ENCODE measurements at places on chromosomes 6 and 20.

GRCh38 chr6:150395388-150396009 is 26.7 kb downstream of the IYD start:
- DNase-seq = no peak

GRCh38 chr6:20409427-20409971 is 7.8 kb downstream of the E2F3 start:
- DNase-seq = no peak

GRCh38 chr6:100382767-100383195 is 81.9 kb downstream of the SIM1 start:
- DNase-seq = no peak

DNA sequence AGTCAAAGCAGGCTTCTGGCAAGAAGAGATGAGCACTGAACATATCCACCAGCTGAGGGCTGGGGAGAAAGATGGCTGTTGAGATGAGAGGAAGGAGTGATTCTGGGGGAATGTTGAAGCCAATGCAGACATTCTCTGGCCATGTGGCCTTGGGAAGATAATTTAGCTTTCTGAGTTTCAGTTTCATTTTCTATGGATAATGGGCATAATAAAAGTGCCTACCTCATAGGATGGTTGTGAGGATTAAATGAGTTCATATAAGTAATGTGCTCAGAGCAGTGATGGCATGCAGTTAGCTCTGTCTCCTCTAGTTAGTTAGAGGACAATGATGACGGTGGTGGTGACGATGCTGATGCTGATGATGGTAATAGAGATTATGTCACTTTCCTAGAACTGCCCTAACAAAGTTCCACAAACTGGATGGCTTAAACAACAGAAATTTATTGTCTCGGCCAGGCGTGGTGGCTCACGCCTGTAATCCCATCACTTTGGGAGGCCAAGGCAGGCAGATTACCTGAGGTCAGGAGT is 18.5 kb upstream of the KCNK5 start:
- DNase-seq = no peak

- peak; percentile 93 for DNase-seq
Measured at GRCh38 chr20:53829255-53829723, 235.7 kb upstream of the ZNF217 start.

DNA sequence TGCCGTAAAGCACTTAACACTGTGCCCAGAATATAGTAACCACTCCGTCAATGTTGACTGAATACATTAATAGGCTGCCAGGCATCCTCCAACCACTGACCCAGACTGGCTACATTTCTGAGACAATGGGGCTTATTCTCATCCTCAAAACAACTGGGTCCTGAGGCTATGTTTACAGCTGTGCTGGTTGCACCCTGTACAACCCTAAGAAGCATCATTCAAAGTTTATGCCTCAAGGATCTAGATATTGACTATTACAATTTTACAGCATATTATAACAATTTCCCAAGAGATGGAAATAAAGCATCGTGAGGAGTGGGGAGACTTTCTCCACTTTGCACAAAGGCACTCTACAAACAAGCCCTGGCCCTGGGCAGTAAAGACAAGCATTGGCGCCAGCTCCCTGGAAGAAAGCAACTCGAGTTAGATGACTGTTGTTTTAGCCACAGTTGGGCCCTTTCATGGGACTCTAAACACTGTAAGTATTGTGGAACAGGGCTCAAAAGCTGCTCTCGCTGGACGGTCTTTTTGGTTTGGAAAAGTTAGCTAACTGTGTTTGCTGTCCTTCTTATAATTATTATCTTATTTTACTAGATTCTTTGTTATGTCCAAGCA is 30.2 kb downstream of the MYLIP start:
- DNase-seq = no peak

- DNase-seq = no peak
Measured at GRCh38 chr6:16486661-16487060, 248.3 kb downstream of the GMPR start.

GRCh38 chr6:169167581-169168301 is 85.9 kb downstream of the THBS2 start:
- peak; percentile 91 for DNase-seq

GRCh38 chr20:38338849-38339520 is 7.3 kb upstream of the LBP start:
- DNase-seq = no peak

GRCh38 chr6:50927800-50928199 is 109.1 kb downstream of the TFAP2B start:
- DNase-seq = peak; percentile 77

GRCh38 chr20:40154514-40154913 is 534.5 kb downstream of the MAFB start:
- no peak for DNase-seq

GRCh38 chr20:4519534-4519933 is 202.2 kb upstream of the PRND start:
- no peak for DNase-seq

- no peak for DNase-seq
Measured at GRCh38 chr6:112535816-112536215, 188.7 kb downstream of the RFPL4B start.

DNA sequence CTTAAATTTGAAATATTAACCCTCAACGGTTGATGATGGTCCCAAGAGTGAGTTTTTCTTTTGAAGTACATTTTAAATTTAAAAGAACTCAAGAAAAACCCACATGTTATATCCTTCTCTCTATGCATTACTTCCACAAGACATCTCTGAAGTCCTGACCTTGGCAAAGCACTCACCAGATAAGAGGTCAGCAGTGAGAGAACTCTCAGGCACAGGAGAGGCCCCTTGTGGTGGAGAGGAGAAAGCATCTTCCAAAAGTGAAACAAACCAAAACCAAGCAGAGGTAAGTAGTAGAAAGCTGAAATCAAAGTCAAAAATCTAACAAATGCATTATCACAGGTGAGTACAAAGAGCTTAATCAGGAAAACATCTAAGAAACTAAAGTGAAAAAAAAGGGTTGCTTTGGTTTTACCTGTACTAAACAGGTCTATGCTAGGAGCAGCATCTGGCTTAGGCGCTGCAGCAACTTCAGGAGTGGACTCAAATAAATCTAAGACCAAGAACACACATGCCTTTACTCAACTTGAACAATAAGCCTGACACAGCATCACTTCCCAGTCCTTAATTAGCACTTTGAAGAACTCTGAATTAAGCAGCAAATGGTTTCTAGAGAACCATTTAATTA is 80.5 kb downstream of the PRSS35 start:
- DNase-seq = no peak

GRCh38 chr20:37726971-37727956 is 33.4 kb downstream of the CTNNBL1 start:
- no peak for DNase-seq

- DNase-seq = no peak
Measured at GRCh38 chr20:6940048-6940447, 172.6 kb downstream of the BMP2 start.

GRCh38 chr6:137136065-137136464 is 37.4 kb downstream of the IL22RA2 start:
- no peak for DNase-seq

GRCh38 chr6:165876588-165876987 is 213.5 kb upstream of the PDE10A start:
- no peak for DNase-seq

GRCh38 chr6:42784717-42785498 is 3.1 kb downstream of the BICRAL start:
- no peak for DNase-seq

DNA sequence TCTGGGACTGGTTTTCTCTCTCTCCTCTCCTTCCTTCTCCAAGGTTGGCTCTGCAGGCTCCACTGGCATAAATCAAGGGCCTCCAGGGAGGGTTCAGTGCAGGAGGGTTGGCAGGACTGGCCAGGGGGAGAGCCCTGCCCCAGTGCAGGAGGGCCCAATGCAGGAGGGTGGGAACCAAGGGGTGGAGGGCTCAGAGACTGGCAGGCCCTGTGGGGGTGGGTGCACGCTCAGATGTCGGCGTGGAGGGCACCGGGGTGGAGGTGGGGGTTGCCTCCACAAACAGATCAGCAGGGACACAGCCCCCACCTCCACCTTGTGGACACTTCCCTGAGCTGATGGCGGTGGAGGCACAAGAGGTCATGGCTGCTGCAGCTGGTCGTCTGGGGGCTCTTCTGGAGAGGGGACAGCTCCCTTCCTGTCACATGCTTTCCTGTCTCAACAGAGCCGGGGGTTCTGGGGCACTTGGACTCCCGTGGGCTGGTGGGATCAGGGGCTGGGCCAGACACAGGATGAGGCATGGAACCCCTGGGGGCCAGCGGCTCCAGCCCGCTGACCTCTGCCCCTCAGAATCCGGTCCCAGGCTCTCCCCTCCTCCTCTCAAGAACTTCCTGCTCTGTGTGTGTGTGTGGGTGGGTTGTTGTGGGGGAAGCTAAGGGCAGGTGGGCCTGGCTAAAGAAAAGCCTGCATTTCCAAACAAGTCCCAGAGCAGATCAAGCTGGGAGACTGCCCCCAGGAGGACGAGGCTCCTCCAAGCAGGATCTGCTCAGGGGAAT is 2.7 kb upstream of the ABHD16B start:
- no peak for DNase-seq

DNA sequence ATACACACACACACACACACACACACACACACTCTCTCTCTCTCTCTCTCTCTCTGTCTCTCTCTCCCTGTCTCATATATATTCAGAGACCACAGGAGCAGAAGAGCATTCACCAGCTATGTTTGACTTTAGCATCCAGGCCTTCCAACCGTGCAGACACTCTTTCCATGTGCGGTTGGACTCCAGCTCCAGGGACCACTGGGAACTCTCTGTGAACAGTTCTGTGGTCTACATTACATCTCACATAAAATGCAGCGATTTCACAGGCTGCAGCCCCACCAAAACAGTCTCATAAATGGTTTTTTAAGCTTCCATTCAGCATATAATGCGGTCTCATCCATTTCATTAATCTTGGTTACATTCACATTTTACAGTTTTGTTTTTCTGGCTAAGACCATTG is 508.4 kb upstream of the SULF2 start:
- no peak for DNase-seq

DNA sequence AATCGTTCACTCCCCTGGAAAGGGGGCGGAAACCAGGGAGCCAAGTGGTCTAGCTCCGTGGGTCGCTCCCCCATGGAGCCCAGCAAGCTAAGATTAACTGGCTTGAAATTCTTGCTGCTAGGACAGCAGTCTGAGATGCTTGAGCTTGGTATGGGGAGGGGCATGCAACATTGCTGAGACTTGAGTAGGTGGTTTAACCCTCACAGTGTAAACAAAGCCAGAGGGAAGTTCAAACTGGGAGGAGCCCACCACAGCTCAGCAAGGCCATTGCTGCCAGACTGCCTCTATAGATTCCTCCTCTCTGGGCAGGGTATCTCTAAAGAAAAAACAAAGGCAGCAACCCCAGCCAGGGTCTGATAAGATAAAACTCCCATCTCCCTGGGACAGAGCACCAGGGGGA is 43.2 kb downstream of the COL21A1 start:
- DNase-seq = no peak

DNA sequence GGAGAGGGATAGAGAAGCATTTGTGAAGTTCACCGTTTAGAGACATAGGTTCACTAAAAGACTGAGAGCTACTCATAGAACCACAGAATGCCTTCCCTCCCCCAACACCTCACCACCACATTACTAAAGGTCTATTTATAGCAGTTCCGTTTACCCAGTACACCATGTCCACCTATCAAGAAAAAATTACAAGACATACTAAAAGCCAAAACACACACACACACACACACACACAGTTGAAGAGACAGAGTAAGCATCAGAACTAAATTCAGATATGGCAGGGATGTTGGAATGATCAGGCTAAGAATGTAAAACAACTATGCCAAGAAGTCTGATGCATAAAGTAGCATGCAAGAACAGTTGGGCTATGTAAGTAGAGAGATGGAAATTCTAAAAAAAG is 52.3 kb downstream of the SLC22A3 start:
- DNase-seq = peak; percentile 45

DNA sequence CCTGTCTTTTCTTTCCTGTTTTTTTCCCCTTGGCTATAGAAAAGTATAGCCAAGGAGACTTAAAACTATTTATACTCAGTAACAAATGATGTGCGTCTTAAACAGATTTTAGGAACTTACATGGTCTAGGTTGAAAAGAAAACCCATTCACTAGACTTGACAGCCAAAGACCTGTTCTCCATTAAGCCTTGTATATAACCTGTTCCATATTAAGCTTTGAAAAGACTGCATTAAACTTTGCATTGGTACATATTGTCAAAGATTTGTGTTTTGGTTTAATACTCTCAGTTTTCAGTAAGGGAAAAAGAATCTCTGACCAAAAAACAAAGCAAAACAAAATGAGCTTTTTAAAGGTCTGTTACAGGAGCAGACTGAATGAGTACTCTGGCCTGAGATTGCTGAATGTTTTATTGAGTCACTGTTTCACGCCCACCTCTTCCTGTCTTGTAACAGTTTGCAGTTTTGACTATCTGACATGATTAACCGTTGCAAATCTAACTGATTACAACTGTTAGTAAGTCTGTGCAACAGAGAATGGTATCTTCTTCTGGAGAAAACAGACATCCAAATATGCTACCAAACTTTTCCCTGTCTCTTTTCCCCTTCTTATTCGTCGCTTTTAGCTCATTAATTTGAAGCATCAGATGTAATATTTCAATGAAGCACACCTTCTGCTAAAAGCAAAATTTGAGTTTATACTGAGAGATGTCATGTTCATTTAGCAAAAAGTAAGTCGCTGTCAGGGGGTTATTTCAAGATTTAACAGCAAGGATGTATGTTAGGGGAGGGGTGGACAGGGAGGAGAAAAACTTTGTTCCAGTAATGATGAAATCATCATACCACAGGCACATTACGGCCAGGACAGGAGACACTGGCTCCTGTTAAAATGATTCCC is 59.1 kb upstream of the SUPT3H start:
- peak; percentile 86 for DNase-seq

DNA sequence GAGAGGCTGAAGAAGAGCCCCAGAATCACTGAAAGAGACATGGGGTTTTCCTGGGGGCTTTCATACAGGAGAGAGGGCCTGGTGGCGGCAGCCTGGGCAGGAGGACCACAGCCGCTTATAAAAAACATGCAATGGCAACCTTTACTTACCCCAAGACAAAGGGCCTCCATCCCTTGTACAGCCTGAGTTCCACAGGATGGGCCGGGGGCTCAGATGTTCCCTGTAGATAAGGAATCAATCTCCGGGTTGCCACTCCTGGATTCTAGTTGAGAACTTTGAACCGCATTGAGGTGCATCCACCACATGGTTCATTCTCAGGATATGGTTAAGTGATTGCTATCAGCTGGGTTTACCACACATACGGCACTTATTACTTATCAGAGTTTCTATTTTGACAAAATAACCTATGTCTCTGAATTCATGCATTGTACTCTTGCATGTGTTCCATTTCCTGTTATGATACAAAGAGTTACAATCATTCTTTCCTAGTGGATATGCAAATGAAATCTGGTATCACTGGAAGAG is 677.6 kb downstream of the KIF16B start:
- DNase-seq = no peak

DNA sequence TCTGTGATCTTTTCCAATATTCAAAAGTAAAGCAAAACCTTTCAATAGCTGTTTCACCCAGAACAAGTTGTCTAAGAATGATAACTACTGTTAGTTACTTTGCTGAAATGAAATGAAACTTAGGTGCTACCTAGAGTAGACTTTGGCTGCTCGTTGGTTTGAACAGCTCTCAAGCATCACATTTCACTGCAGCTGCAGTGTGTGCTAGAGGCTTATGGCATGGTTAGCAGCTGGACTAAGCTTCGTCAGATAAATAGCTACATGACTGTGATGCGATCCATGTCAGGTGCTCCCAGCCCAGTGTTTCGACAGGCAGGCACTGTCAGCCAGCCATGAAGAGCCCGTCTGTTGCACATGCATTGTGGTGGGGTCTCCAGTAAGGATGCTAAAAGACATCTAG is 201.1 kb downstream of the TFAP2B start:
- no peak for DNase-seq
